ENCODE measurements at places on chromosomes 2 and 18. TPM values are rescaled to one million over a fixed set of nuclear protein-coding genes. Genes with fewer than 3 reads are reported as not detected.

DNA sequence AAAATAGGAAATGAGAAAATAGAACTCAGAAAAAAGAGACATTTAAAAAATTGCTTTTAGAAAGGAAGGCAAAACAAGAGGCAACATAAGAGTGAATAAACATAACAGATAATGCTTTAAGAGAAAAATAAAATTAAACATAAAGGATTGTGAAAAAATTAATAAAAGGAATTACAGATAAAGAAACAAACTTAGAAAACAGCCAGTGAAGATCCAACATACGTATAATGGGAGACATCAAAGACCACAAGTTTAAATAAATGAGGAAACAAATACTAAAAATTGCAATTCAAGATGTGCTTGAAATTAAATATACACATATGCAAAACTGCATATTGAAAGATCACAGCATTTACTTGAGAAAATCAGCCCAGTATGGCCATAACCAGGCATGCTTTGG is 448.9 kb downstream of the NBAS start:
- no peak for DNase-seq

GRCh38 chr2:170685591-170685990 is 29.5 kb upstream of the SP5 start:
- no peak for DNase-seq

DNA sequence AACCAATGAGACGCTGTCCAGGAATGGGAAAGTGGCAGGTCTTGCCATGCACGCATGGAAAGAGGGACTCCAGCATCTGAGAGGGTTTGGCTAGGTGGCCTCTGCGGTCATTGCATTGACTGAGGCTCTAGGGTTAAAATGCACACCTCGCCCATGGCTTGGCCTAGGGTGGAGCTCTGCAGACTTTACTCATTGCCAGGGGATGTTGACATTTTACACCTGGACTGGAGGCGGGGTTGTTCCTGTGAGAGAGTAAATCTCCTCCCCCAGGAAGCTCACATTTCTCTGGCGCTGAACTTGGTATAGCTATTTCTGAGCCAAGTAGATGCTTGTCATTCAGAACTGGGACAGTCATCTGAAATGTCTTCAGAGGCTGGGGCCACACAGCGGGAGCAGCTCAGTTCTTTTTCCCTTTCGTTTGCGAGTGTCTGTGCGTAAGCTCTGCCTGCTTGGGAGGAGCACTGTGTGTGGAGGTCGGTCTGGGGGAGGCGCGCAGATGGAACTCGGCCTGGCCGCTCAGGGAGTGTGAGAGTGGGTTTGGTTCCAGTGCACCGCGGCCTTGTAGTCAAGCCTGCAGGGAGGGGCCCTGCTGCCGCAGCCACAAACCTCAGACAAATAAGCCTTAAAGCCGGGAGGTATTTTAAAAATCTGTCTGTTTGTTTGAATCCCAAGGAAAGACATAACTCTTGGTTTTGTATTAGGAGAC is 76.5 kb downstream of the LPIN1 start:
- no peak for DNase-seq

- DNase-seq: no peak
These were observed 669 bp downstream of the MARCHF7 start for GRCh38 chr2:159712929-159713420.

DNA sequence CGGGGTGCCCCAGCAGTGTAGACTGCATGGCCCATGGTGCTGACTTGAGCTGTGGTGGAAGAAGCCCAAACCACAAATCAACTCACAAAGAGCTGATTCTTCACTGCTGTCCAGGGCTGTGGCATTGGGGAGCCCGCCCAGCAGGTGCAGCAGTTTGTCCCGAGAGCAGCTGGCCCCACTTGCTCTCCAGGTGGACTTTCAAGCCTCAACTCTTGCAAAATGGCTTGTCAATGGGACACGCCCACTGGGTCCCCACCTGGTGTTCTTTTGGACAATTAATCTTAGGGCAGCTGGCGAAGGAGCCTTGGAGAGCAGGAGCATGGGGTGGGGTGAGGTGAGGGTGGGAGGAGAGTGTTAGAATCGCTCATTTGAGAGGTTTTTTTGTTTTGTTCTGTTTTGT is 117.9 kb downstream of the MYCN start:
- DNase-seq: no peak

The NIF3L1 gene
- 14.6 TPM for total RNA-seq

The SALL3 gene
- 1.1 TPM for total RNA-seq

The ZNF512 gene
- 36.9 TPM for total RNA-seq

- DNase-seq: no peak
These were observed 74.4 kb upstream of the MAP4K4 start for GRCh38 chr2:101623031-101623521.

The PRKRA gene
- total RNA-seq: 55.1 TPM

The WDR54 gene
- 59.7 TPM for total RNA-seq

GRCh38 chr2:12046641-12047040 is 300.2 kb downstream of the LPIN1 start:
- no peak for DNase-seq

GRCh38 chr2:111030260-111030891 is 90.3 kb upstream of the BCL2L11 start:
- DNase-seq: no peak

- no peak for DNase-seq
These were observed 106.4 kb upstream of the RBBP8 start for GRCh38 chr18:22826726-22827125.

The SUCLG1 gene
- total RNA-seq: 77.7 TPM

DNA sequence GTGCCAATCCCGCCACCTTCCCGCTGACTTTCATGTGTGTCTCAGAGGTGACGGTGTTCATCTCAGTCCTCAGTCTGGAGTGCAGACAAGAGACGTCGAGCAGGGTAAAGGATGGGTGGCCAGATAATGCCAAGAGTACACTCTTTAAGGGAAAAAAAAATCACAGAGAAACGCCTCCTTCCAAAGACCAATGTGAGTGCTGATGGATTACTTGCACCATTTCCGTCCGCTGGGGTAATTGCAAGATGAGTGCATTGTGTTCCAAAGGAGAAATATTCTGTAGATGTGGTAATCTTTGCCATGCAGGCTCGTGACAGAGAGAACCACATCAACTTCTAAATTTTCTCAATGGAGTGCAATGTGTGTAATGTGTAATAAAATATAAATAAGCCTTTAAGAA is 81.0 kb downstream of the KLHL29 start:
- DNase-seq: no peak

The TMEM169 gene
- 0.14 TPM for total RNA-seq

DNA sequence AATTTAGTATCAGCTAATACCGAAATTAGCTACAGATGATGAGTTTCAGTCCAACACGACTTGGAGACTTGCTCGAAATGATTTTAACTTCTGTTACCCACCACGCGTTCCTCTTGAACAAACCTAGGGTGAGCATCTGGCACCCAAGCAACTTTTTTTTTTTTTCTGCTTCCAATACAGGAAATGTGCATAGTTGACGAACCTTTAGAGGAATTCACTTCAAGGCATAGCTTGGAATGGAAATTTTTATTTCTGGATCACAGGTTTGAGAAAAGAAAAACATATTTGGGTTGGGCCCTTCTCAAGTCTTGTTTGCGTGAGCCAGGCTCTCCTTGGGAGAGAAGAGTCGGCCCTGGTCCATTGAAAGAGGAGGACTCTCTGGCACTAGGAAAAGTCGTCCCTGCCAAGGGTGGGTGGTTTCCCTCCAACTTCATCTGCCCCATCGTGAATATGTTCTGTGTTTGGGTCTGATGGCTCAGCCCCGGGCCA is 37.4 kb upstream of the RPL31 start:
- no peak for DNase-seq

The BOK gene
- total RNA-seq: 39.4 TPM

- DNase-seq: no peak
These were observed 45.6 kb downstream of the REL start for GRCh38 chr2:60926741-60927552.

The PSMA8 gene
- total RNA-seq: not detected

DNA sequence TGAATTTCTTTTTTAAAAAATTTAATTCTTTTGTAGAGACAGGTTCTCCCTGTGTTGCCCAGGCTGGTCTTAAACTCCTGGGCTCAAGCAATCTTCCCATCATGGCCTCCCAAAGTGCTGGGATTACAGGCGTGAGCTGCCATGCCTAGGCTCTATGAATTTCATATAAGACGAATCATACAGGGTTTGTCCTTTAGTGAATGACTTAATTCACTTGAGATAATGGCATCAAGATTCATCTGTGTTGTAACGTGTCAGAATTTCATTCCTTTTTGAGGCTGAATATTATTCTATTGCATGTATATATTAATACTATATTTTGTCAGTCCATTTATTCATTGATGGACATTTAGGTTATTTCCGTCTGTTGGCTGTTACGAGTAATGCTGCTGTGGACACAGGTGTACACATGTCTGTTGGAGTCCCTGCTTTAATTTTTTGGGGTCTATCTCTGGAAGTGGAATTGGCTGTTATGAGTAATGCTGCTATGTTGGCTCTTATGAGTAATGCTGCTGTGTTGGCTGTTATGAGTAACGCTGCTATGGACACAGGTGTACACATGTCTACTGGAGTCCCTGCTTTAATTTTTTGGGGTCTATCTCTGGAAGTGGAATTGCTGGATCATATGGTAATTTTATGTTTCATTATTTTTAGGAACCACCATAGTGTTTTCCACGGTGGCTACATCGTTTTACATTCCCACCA is 210.6 kb downstream of the CAMKMT start:
- DNase-seq: no peak

The PLCD4 gene
- 1.6 TPM for total RNA-seq

- DNase-seq: no peak
These were observed 910.4 kb upstream of the GYPC start for GRCh38 chr2:125745514-125745913.

GRCh38 chr18:13374468-13375301 is 156.1 kb downstream of the LDLRAD4 start:
- no peak for DNase-seq

The TMX3 gene
- total RNA-seq: 74.5 TPM

DNA sequence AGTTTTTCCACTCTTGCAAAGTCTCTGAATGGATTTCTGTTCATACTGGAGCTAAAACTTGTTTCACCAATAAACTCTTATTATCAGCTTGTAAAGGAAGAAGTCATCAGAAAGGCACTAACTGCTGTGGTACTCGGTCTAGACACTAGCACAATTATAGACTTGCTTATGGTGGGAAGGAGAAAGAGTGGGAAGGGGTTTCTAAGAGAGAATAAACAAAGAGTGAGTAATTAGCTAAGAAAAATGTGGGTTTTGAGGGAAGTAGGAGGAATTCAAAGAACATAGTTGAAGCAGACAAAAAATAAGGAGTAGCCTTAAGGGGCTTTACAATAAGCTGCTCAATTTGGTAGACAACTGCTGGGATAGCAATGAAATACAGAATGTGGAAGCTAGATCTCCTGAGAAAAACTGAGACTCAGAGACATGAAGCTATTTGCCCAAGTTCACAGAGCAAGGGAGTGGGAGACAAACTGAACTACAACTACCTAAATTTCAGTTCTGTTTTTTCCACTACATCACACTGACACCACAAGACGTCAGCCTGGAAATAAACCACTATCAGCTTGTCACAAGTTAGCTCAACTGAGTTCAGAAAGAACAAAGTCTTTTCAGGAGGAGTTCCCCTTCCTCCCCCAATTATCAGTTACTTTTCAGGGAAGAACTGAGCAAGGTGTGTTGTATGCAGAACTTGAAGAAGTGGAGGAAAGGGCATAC is 59.7 kb downstream of the MAP4K3 start:
- no peak for DNase-seq

DNA sequence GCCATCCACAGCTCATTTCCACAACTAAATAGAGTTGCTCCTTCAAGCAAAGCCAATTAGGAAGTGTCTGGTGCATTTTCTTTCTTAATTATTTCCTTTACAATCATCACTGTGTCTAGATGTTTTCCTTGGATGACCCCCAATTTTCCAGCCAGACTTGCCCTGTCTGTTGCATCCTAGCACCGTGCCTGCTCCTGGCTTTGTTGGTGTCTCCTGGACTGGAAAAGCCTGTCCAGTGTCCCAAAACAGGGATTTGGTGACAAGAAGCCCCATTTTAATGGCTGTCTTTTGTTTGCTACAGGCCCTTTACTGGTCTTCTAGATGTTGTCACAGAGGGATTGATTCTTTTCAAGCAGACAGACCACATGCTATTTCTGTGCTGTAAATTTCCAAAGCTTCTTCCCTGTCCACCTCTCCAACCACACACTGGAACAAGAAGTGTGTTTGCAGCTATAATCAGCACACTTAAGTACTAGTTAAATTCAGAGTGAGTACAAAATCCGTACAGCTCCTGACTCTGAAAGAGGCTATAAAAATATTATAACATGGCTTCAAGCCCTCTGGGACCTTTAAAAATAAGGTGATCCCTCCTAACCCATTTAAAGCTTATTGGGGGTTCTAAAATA is 38.4 kb downstream of the RNF144A start:
- no peak for DNase-seq

The RNF144A gene
- 2.5 TPM for total RNA-seq
